ENCODE measurements at places on chromosomes 6 and 20.

- DNase-seq = no peak
These were observed 7.3 kb downstream of the AIG1 start for GRCh38 chr6:143068001-143068400.

- no peak for DNase-seq
These were observed 3.0 kb downstream of the KCNG1 start for GRCh38 chr20:51019656-51020592.

DNA sequence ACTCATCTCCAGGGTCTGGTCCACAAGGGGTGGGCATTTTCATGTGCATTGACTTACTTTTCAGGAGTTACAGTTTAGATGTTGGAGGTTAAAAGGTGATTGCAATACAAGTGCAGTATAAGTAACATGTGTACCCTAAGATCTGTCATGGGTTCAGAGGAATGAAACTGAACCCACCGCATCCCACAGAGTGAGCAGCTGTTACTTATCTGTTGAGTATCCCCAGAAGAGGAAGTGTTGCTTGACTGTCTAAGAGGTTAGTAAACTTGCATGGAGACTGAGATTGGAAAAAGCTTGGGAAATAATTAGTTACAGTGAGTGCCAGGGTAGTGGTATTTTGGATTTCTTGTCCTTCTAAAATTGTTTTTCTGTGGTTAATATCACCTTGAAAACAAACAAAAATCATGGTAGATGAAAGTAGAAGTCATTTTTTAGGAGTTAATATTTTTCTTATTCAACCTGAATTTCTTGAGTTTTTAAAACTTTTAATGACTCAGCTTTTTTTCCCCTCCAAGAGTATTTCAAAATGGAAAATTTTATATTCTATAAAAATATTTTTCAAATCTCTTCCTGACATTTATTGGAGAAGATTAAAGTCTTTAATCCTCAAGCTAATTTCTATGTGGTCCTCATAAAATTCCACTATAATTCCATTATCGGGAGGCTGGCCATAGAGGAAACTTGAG lies 306.1 kb downstream of the ZNF217 start:
- DNase-seq = no peak

DNA sequence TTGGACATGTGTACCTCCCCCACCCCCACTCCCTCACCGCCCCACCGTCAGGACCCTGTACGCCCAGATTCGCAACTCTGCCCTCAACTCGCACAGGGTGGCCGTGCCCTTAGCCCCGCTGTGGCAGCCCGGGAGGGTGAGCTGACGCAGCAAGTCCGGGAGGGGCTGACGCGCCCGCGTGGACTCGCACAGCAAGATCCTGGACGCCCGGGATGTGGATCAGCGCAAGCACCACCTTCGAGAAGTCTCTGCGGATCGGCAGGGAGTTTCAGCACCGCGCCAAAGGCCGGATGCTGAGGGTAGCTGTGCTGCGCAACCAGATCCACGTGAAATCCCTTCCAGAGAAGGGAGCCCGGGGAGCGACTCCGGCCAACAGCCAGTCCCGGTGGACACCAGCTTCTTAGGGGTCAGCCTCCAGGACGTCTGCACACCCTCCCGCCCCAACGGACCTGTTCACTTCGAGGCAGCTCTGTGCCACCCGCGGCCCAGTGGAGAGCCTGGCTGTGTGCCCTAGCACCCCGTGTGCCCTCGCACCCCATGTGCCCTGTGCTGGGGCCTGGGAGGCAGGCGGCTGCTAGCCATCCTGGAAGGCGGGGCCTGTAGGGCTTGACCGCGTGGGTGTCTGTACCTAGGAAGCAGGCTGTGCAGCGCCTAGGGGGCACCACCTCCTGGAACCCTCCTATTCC lies 6.7 kb upstream of the GJA10 start:
- no peak for DNase-seq

GRCh38 chr6:20497216-20498040 lies 36.8 kb upstream of the CDKAL1 start:
- no peak for DNase-seq

GRCh38 chr6:125519367-125519766 lies 217.6 kb upstream of the HDDC2 start:
- DNase-seq = no peak

DNA sequence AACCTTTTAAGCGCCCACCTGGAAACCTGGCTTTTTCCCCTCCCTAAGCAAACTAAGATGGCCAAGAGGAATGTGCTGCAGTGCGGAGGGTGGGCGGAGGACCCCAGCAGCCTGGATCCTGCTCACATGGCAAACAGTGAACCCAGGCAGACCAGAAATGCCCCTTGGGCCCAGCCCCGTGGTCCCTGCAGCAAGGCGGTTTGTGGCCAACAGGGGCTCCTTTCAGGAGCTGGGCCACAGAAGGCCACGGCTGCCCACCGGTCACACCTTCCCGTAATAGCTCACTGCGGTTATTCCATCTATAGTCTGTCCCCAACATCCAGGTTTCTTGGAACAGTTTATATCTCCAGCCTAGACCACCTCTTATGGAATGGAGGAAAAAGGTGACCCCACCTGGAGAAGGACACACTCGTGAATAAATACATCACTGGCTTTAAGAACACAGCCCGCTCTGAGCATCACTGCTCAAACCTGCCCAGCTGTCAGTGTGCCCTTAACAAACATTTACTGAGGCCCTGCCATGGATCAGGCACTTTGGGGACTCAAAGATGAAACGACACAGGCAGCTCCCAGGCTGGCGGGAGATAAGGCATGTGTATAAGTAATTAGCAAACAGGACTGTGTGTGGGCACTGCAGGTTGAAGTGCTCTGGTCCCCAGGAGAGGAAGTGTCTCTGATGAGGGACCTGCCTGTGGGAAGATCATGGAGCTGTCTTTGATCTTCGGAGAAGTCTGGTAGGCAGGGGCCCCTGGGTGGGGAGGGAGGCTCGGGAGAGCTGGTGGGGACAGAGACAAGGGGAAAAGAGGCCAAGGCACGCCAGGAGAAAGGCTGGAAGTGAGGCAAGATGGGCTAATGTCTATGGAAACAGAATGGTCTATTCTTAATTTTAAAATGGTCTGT lies 3.2 kb upstream of the TUBB1 start:
- DNase-seq = no peak

- DNase-seq = peak; percentile 35
These were observed 36.1 kb downstream of the PSMB1 start for GRCh38 chr6:170516783-170517616.

DNA sequence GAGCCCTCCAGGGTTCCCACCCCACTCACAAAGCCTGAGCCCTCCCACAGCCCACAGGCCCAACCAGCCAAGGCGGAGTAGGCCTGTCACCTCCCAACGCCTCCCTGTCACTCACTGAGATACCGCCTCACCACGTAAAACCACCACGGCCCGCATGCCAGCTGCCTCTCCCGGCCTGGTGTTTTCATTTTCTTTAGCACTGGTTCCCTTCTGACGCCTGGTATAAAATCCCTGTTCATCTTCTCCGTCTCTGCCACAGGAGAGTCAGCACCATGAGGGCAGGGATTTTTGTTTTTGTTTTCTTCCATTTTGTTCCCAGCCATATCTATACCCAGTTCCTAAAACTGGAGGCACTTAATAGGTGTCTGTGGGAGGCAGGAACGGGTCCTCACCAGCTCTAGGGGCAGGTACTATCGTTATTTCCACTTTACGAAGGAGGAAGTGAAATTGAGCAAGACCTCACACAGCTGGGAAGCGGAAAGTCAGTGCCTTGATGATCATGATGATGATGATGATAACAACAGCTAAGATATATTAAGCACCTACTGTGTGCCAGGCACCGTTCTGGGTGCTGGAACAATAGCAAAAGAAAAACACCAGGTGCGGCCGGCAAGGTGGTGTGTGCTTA lies 58.6 kb downstream of the SNAI1 start:
- no peak for DNase-seq

DNA sequence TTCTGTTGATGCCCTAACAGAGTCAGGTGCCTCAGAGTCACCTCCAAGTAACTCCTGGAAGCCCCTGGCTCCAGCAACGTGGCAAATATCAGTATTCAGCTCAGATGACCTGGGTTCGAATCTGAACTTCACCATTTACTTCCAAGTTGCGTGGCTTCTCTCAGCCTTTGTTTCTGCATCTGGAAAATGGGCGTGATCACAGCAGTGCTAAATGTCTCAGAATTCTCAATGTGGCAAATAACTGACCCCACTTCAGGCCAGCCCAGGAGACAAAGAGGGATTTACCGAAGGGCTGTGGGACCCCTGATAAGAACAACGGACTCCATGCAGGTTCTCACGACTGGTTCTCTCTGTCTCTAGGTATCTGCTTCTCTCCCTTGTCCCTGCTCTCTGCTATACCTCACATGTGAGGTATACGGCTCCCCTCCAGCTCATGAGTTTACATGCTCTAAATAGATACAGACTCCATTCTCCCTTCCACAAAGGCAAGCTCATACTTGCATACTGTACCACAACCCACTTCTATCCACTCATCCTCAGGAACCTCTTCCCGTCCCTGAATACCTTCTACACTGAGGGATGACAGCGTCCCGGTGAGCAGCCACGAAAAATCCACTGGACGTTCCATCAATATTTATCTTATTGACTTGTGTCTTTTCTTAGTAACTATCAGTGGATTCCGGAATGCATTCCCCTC lies 84.1 kb downstream of the SNX5 start:
- no peak for DNase-seq

DNA sequence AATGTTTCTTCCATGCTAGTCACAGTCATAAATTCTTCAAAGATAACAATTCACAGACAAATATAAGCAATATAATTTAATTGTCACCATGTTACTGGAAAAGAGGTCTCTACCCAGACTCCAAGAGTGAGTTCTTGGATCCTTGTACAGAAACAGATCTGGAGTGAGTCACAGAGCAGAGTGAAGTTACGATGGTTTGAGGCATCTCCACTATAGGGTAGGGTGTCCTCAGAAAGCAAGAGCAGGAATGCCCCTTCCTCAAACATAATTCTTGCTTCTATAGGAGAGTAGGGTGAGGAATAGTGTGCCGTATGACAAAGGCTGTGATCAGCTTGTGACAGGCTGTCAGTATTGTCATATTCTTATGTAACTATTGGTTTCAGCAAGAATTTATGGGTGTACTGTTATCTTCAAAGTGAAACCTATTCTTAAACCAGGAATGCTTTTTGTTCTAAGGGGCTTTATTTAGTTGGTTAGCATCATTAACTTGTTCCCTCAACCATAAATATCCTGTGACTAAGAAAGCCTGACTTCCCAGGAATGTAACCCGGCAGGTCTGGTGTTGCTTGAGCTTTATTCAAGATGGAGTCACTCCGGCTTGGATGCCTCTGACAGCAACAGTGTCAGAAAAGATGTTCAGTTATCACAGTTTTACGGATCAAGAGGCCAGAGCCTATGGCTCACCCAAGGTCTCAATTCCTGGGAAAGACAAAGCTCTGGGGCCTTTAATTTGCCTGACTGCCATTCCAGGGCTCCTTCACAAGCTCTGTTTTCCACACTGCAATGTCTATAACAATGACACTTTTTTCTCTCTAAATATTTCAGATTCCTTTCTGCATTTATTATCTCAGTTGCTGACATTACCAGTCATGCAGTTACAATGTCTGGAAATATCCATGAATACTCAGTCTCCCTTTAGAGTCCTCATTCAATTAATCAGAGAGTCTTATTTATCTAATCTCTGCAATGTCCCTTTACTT lies 298.6 kb downstream of the C6orf118 start:
- DNase-seq = no peak

GRCh38 chr6:87171938-87172633 lies 16.7 kb downstream of the ZNF292 start:
- DNase-seq = no peak

DNA sequence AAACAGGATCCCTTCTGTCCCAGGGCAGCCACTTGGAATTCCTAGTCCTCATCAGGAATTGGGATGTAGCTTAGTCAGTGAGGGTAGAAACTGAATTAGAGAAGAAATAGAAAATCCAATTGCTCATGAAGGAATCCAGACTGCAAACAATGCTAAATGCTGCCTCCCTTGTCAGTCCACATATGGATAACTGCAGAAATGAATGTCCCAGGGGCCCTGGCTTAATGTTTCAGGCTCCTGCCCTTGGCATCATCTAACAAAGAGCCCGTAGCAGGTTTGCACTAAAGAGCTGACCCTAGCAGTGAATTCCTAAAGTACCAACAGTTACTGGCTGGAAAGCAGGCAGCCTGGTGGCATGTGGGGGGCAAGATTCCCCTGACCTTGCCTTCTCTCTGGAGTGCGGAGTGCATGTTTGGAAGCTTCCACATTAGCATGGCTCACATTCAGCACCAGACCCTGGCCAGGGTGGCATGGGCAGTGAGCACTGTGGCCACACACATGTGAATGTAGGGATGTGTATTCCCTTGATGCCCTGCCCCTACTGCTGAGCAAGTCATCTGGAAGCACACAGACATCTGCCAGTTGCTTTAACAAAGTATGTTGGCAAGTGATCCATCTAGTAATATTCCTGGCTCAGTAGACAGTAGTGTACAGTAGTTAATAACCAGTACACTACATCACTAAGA lies 394.5 kb downstream of the CDC5L start:
- no peak for DNase-seq

- DNase-seq = no peak
These were observed 138.6 kb downstream of the ERMARD start for GRCh38 chr6:169890049-169890448.

GRCh38 chr6:124987291-124987690 lies 25.1 kb downstream of the RNF217 start:
- no peak for DNase-seq

GRCh38 chr6:12152023-12152970 lies 137.9 kb upstream of the EDN1 start:
- DNase-seq = no peak

GRCh38 chr6:80638213-80639055 lies 532.0 kb downstream of the BCKDHB start:
- peak; percentile 38 for DNase-seq

GRCh38 chr6:6723921-6724538 lies 135.5 kb downstream of the LY86 start:
- DNase-seq = peak; percentile 82

- DNase-seq = peak; percentile 79
These were observed 34.4 kb downstream of the DSE start for GRCh38 chr6:116405138-116405537.

DNA sequence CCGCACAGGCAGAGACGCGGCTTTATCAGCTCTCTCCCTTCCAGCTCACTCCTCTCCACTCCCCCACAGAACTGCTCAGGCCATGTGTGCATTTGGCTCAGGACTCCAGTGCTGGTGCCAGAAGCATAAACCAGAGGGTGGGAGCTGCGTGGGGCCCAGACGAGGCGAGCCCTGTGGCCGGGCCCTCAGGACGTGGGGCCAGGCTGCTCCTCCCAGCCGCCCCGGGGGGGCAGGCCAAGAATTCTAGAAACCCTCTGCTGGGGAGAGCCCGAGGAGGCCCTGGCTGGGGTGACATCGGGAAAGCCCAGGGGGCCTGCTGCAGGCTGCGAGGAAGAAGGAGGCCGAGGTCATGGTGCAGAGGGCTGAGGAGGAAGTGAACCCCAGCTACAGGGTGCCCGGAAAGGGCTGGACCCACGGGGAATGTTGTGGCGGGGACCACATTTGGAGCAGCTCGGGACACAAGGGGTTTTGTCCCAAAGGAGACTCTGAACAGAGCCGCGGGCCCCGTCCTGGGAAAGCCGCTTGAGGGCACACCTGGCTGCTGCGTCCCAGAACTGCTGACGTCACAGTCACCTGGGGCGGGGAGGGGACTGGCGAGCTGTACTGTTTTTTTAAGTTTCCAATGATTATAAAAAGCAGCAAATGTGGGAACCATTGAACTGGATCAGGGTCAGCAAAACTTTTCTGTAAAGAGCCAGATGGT lies 107.1 kb downstream of the BANF2 start:
- peak; percentile 94 for DNase-seq

- no peak for DNase-seq
These were observed 8.7 kb downstream of the MTRF1L start for GRCh38 chr6:152993847-152994246.

GRCh38 chr6:38805127-38805655 lies 90.1 kb downstream of the DNAH8 start:
- DNase-seq = no peak

- no peak for DNase-seq
These were observed 54.0 kb upstream of the RAB32 start for GRCh38 chr6:146489468-146490151.

GRCh38 chr6:157748839-157749571 lies 74.0 kb upstream of the SNX9 start:
- no peak for DNase-seq

All from femur (tissue), 1 donor.